Activated T-cell treated with anti-CD3 and anti-CD28 coated beads for 48 hours (primary cell): ENCODE measurements at places on chromosomes 4 and X.
A peak's percentile ranks its signal among the peaks of the same experiment; 100 is the strongest.

DNA sequence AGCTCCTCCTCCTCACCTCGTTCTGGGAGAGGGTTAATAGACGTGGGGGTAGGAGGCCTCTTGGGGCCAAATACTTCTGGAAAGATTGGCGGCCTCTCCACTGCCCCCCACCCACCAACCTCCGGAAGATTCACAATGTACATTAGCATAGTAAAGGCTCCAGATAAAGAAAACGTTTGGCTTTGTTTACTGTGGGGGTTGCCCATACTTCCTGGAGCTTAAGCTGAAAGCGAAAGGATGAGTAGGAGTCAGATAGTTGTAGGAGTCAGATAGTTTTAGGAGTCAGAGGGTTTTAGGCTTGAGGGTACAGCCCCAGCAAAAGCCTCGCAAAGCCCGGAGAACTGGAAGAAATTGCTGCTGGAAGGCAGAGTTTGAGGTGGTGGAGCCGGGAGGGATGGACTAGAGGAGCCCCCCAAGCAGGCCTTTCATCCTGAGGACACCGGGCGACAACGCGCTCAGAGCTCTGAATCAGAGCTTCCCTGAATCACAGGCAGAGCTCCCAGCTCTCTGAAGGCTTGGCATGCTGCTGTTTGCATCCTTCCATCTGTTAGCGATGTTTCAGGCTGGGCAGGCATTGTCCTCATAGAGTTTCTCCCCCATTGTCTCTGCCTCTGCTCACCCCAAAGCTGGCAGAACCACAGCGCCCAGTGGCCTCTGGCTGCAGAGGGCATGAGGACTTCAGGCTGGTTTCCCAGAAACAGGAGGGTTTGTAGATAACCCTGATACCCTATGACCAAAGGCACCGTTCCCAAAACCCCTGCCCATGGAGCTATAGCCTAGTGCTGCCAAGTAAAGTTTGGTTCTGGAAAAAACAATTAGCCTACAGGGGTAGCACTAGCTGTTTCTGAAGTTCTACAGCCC, 280.7 kb downstream of the BCOR start:
- no peak for DNase-seq

DNA sequence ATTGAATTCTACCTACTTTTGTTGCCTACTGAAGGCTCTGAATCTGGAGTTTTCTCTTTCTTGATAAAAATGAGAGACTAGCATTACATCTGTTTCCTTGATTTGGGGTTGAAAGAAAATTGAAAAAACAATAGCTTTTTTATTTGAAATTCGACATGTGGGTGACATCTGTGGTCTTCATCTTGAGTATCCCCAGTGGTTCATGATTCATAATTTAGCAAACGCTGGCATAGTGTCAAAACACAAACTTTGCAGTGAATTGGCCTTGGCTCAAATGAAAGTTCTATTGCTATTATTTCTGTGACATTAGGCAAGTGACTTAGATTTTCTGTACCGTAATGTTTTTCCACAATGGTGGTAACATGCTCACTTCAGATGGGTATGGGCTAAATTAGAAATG, 747.6 kb downstream of the PCDH7 start:
- DNase-seq: no peak

DNA sequence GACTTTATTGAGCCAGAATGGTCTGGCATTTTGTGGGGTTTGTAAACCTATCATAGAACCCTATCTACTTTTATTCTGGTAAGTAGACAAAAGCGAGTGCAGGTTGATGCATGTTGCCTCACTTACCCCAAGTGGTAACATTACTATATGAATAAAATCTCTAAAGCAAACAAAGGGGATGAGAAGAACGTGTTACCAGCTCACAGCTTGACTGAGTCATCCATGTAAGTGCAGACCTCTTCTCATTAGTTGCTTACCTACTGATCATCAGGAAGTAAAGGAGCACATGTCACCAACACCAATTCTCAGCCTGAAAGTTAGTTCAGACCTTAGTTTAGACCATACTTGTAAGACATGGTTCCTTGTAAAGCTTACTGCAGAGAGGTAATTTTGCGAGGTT, 1328.3 kb downstream of the C4orf33 start:
- no peak for DNase-seq

GRCh38 chr4:56197387-56197786, 189.9 kb downstream of the AASDH start:
- DNase-seq: no peak

DNA sequence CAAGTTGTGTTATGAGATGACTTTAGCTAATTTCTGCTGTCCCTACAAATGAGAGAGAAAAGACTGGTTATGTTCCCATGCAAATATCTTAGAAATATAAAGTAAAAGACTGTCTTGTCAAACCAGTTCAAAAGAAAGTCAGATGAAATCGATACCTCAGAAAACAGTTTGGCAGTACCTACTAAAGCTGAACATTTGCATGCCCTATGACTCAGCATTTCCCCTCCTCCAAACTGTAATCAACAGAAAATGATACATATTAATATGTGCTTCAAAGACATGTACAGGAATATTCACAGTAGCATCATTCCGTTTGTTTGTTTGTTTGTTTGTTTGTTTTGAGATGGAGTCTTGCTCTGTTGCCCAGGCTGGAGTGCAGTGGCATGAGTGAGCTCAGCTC, 90.3 kb downstream of the ARX start:
- no peak for DNase-seq

GRCh38 chrX:100409610-100410590, at the start of gene PCDH19:
TSS of gene PCDH19 (minus strand) at chrX:100410273. CDS start at chrX:100408597, 1,676 bp downstream.
- DNase-seq: peak; percentile 43

DNA sequence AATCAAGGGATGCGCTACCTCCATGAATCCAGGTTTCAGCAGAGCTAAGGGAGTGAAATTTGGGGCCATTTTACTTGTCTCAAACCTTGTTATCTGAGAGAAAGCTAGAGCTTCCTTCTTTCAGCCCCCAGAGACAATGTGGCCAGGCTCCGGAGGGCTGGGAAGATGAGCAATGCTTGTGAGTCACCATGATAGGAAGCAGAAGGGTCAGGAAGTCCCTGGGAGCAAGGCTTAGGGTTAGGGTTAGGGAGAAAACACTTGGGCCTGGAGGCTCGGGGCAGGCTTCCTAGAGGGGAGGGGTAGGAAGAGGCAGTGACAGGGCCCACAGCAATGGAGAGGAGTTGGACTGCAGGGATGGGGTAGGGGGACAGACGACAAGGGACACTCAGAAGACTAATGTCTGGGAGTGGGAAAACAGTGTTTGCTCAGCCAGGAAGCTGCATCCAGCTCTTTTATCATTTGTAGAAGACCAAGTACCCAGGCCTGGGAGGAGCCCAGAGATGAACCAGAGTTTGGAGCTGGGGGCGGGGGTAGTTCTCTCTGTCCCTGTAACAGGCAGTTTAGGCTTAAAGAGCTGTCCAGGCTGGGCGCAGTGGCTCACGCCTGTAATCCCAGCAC, 16.4 kb upstream of the PORCN start:
- DNase-seq: no peak
